ENCODE measurements at places on chromosomes 1 and 21. TPM values are rescaled to one million over a fixed set of nuclear protein-coding genes. Genes with fewer than 3 reads are reported as not detected.

- DNase-seq: no peak
These were observed 2.3 kb upstream of the RUNX1 start for GRCh38 chr21:35051287-35051818.

Gene LORICRIN
- total RNA-seq: not detected

Gene TSPAN1
- 1.2 TPM for total RNA-seq

DNA sequence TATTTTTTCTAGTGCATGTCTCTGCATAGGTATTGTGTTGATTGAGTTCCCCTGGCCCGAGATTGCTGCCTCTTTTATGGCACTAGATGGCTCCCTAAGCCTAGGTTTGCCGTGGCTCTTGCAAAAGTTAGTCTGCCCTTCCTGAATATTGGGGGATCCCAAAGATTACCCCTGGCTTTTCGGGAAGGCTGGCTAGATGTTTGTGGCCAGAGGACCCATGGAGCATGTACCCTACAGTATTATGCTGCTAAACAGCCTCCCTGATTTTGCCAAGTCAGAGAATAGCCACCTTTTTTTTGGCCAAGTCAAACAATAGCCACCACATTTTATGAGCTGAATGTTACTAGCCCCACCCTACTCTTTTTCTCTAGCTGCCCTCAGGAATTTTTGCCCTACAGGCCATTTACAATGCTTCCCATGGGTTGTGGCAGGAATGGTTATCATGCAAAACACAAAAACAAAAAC is 343.2 kb downstream of the OLFM3 start:
- DNase-seq: no peak

- peak; percentile 82 for DNase-seq
These were observed at the start of gene OBSCN for GRCh38 chr1:228207851-228208821. TSS of gene OBSCN (plus strand) at chr1:228208044. CDS start at chr1:228211784, 3,740 bp downstream.

GRCh38 chr1:236147521-236148469 is 5.5 kb downstream of the GPR137B start:
- DNase-seq: peak; percentile 78

DNA sequence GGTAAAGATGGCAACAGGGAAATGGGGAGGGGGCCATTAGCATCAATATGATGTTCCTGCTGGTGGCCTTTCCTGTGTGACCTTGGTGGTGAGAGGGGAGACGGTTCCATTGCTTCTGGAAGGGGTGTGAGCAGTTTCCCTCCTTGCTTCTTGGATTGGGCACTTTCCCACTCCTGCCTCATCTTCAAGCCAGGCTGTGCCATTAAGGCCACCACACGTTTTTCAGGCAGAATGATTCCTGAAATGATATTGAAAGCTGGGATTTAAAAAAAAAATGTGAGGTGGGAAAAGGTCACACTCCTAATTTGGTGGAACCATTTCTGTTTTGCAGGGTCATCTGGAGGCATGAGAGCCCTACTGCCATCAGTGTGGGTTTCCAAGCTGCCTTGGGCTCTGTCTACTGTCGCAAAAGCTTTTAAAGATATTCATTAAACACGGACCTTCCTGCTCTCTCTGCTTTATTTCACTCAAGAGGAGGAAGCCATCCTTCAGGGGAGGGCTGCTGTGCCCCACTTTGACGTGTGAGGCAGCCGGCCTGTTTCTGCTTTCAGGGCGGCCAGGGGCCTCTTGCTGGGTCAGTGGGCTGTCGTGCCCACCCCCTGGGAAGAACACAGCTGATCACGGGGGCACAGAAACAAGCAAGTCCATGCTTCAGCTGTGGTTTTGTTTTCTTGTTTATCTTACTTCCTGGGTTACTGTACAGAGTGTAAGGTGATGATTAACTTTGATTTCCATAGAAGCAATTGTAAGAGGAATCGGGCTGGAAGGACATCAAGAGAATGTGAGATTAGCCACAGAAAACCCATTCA is 8.0 kb downstream of the RIIAD1 start:
- DNase-seq: peak; percentile 64

DNA sequence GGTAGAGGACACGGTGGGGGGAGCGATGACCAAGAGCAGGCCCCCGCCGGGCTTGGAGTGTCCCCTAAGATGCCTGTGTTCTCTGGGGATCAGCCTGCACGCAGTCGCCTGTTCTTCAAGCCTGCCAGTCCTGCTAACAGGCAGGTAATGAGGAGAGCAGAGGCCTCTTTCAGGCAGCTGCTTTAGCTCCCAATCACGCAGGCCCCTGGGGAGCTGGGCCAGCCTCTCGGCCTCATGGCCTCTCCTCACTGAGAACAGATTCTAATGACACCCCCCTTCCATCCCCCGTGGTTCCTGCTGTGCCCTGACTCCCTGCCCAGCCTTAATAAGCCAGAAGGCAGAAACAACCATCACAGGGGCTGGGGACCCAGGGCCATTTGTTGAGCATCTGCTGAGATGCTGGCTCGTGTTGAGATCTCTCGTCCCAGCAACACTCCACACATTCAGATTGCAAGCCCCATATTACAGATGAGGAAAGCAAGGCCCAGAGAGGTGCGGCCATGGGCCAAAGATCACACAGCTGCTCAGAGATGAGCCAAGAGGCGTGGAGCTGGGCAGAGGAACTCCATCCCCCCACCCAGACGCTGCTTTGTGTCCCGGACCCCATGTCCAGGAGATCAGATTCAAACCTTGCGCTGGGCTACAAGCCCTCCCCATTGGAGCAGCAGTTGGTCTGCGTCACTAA is 71.6 kb upstream of the CASZ1 start:
- no peak for DNase-seq

- no peak for DNase-seq
These were observed 57.2 kb downstream of the KCNN3 start for GRCh38 chr1:154812877-154813276.

Gene PAPPA2
- 0.48 TPM for total RNA-seq

DNA sequence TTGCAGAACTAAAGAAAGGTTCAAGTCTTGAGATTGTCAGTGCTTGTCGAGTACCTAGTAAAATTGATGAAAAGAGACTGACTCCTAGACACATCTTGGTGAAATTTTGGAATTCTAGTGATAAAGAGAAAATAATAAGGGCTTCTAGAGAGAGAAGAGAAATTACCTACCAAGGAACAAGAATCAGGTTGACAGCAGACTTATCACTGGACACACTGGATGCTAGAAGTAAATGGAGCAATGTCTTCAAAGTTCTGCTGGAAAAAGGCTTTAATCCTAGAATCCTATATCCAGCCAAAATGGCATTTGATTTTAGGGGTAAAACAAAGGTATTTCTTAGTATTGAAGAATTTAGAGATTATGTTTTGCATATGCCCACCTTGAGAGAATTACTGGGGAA is 16.3 kb downstream of the L1TD1 start:
- DNase-seq: no peak

Gene LIPI
- not detected for total RNA-seq

Gene SPRR2B
- total RNA-seq: not detected

DNA sequence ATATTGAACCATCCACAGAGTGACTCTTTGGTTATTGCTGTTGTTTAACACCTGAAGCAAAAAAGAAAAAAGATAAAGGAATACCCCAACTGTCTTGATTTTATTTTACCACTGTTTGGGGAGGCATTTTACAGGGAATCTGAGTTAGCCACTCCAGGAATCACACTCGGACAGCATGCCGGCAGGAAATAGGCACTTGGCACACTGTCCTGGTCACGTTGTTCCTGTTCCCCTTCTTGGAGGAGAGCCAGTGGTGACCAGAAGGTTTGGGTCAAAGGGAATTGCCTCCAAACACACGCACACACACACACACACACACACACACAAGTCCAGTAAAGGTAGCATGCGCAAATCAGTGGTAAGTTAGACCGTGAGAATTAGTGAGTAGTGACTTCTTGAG is 13.8 kb downstream of the RGS4 start:
- DNase-seq: no peak

DNA sequence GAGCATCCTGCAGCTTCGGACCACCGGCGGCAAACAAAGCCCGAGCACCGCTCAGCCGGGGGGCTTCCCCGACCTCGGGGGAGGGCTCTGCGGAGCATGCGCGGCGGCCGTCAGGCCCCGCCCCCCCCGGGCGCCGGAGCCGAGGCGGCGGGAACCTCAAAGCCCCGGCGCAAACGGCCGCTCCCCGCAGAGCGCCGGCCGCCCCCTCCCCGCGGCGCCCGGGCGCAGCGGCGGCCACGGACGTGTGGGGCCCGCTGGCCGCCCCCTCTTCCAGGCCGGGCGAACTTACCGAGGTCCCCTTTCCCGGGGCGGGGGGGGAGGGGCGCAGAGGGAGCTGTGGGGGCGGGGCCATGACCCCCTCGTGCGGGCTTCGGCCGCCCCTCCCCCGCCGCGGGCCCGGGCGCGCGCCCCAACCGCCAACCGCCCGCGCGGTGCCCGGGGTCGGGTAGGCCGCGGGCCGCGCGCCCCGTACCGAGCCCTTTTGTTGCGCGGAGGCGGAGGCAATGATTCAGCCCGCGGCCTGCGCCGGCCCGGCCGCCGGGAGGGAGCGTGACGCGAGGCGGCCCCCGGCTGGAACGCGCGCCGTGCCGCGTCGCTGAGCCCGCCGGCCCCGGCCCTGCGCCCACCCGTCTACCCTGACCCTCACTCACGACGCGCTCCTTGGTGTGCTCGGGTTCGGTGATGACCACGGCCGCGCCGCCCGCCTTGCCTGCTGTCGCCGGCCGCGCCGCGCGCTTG is 1.7 kb downstream of the RCC2 start:
- no peak for DNase-seq

Gene FNDC10
- total RNA-seq: 2.9 TPM

- DNase-seq: no peak
These were observed 543.0 kb upstream of the RGS18 start for GRCh38 chr1:191615101-191615821.

DNA sequence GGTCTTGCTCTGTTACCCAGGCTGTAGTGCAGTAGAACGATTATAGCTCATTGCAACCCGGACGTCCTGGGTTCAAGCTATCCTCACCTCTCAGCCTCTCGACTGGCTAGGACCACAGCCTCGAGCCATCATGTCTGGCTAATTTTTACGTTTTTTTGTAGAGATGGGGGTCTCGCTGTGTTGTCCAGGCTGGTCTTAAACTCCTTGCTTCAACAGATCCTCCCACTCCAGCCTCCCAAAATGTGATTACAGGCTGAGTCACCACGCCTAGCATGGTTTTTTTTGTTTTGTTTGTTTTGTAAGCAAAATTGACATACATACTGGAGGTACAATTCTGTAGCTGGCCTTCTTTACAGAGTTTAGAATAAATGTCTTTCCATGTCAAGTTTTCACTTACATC is 994 bp upstream of the LAMTOR5 start:
- DNase-seq: no peak

DNA sequence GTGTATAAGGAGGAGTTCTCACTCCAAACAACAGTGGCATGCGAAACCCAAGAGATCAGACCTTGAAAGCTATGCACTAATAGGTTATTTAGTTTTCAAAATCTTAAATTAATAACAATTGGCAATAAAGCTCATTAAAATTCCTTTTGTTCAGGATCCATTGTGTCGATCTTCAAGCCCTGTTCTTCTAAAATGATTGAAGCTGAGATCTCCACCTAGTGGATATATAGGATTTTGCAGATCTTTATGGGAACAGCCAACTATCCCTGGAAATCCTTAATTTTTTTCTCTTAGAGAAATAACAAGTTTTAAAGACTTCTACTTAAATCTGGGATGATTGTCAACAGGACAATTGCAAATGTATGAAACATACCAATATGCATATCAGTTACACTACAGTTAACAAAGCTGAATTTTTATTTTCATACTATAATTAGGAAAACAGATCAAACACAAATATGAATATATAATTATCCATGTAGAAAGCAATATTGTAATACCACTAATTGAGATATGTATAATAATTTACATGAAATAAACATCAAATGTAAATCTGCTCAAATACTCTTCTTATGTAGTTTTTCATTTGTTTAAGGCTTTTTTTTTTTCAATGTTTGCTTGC is 43.3 kb downstream of the LRRC53 start:
- DNase-seq: no peak

- DNase-seq: no peak
These were observed 771 bp downstream of the ABCD3 start for GRCh38 chr1:94418664-94419655.

DNA sequence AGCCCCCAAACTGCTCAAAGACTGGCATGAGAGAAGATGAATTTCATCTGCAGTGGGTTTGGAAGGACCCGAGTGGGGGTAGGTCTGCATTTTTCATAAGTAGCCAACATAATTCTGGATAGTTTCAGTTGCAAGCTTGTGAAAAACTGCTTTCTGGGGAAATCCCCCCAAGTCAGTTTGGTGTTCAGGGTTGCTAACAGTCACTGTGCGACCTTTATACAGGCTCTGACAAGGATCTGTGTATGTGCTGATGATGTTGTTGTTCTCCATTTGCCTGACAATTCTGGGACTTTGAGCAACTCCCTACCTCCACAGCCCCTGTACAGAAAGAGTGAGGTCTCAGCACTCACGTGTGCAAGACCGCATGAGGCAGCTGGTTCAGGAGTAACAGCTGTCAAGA is 87.9 kb downstream of the SUSD4 start:
- no peak for DNase-seq

DNA sequence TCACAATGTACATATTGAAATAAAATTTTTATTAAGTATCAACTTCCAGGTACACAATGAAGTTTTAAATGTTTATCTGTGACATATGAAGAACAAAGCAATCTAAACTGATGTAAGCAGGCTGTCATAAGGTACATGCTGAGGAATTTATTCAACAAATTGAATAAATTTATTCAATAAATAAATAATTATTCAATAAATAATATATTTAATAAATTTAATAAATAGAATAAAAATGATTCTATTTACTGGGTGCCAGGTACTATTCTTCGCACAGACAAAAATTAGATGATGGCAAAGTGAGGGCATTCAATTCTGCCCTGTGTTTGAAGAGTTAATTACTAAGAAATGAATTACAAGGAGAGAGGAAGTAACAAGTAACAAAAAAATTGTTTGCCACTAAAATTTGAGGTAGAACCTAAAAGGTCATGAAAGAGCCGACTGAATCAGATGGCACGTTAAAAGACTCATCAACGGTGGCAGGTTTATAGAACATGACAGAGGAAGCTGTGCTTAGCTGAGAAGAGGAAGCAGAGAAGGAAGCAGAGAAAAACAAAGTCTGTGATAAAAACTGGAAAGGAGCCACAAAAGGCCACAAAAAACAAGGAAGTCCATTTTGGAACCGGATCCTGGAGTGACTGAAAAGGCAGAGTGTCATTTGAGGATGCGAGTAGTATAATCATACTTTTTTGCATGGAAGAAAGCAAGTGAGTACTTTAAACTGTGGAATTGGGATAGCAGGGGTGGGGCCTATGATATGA is 2.2 kb upstream of the USP24 start:
- DNase-seq: no peak

DNA sequence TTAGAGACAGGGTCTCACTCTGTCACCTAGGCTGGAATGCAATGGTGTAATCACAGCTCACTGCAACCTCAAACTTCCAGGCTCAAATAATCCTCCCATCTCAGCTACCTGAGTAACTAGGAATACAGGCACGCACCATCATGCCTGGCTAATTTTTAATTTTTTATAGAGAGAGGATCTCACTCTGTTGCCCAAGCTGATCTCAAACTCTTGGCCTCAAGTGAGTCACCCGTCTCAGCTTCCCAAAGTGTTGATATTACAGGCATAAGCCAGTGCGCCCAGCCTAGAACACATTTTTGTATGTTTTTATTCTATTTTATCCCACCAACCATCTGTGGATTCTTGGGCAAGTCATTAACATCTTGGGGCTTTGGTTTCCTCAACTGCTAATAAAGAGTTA is 100.5 kb downstream of the AK5 start:
- DNase-seq: no peak

Gene TMEM9
- 29.2 TPM for total RNA-seq

- DNase-seq: peak; percentile 82
These were observed 15.9 kb upstream of the SLC19A1 start for GRCh38 chr21:45558044-45558721.
